ENCODE measurements at places on chromosomes 4 and X.
A peak's percentile ranks its signal among the peaks of the same experiment; 100 is the strongest.

DNA sequence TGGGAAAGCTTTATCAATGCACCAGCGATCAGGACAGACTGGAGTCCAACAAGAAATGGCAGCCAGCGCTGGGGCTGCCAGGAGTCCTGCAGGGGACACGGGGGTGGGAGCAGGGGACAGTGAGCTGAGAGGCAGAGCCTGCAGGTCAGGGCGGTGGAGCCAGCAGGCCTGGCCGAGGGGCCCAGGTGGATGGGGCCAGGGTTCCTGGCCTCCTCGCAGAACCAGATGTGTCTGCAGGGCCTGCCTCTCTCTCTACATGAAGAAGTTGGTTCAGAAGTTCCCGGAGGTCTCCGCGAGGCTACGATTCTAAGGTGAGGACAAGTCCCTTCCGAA lies 63.6 kb downstream of the CPZ start:
- no peak for DNase-seq

DNA sequence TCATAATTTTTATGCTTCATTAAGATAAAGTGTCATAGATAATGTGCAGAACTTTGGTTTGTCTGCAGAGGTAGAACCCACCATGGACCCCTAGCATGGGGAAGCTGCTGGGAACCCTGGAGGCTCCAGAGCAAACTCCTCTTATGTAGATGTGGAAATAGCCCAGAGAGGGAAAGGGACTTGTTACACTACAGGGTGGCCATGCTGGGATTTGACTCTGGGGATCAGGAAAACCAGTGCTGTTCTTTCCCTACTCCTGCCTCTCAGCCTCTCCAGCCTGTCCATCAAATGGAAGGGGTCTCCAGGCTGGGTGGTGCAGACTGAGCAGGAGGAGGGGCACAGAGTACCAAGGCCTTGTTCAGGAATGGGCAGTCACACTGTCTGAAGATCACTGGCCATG lies 54.2 kb downstream of the MSX1 start:
- DNase-seq: no peak

- no peak for DNase-seq
These were observed 63.7 kb upstream of the TLR2 start for GRCh38 chr4:153620352-153620751.

DNA sequence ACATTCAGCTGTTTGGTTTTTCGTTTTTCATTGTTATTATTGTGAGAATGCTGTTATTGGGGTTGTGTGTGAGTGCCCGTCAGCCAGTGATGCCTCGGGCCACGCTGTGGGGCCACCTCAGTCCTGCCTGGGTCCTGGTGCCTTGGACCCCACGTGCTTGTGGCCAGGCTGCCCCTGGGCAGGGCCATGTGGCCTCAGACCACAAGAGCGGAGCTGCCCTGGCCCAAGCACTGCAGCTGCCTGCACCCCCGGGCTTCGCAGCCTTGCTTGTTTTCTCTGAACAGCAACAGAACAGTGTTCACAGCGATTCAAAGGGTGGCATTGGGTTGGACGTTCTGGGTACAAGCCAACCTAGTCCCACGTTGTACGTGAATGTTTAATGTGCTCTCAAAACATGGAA lies 56.9 kb downstream of the CPLX1 start:
- DNase-seq: no peak

DNA sequence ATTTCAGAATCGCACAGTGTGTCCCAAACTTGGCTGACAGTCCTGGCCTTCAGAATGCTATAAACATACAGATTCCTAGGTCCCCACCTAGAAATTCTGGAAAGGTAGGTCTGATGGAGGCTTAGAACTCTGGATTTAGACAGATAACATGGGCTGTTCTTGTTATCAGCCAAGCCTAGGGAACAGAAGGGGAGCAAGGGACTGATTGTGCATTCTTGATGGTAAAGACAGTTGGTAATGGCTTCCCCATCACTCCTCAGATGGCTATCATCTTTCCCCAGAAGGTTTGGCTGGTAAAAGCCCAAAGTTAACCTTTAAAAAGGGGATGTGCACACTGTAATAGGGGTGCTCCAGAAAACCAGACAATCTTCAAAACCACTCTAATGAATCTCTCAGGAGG lies 35.7 kb downstream of the DIPK2B start:
- no peak for DNase-seq

GRCh38 chrX:14065800-14066199 lies 36.1 kb upstream of the GEMIN8 start:
- no peak for DNase-seq

- DNase-seq: no peak
These were observed 17.9 kb downstream of the CNOT6L start for GRCh38 chr4:77801260-77801608.

GRCh38 chrX:94612140-94612539 lies 938.1 kb downstream of the FAM133A start:
- no peak for DNase-seq

DNA sequence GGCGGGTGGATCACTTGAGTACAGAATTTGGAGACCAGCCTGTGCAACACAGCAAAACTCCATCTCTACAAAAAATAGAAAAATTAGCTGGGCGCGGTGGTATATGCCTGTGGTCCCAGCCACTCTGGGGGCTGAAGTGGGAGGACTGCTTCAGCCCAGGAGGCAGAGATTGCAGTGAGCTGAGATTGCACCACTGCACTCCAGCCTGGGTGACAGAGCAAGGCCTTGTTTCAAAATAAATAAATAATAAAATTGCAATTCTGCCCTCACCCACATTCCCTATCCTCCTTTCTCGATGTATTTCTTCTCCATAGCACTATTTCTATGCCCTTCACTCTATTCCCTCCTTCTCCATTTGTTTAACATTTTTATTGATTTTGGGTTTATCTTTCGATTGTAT lies 8.7 kb upstream of the SLAIN2 start:
- no peak for DNase-seq

DNA sequence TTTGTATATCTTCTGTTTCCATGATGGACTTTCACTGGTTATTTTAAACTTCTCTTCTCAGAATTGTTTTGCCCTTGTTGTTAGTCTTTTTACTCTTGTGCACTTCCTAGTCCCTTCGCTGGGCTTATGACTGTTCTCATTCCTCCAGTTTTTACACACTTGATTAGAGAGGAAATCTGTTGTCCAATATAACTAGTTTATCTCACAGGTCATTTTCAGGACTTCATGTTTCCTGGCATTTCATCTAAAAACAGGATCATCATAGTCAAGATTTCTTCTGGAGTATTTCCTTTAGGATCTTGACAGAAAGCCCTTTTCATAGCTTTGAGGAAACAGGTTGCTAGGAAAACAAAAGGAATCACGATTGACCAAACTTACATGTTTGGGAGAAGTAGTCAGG lies 3.0 kb downstream of the FNIP2 start:
- DNase-seq: no peak

GRCh38 chrX:123906557-123907316 lies 46.9 kb downstream of the XIAP start:
- no peak for DNase-seq

DNA sequence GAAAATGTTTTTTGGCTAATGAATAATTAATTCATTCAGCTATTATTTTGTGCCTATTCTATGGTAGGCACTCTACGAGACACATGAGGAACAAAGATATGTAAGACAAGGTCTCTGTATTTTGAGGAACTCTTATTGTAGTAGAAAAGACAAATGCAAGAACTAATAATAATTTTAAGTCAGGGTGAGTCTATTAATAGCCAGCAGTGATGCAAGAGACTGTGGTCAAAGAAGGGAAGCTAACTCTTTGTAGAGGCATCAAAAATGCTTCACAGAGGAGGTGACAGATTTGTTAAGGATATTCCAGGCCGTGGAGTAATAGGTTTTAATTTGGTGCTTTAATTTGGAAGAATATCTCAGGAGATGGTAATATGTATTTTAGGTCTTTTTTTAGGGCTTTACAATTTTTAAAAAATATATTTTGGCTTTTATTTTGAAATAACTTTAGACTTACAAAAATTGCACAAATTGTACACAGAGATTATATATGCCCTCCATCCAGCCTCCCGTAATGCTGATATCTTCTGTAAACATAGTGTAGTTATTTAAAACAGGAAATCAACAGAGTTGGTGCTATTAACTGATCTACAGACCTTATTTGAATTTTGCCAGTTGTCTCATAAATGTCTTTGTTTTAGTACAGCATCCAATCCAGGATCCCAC lies 48.1 kb downstream of the DCLK2 start:
- DNase-seq: no peak

DNA sequence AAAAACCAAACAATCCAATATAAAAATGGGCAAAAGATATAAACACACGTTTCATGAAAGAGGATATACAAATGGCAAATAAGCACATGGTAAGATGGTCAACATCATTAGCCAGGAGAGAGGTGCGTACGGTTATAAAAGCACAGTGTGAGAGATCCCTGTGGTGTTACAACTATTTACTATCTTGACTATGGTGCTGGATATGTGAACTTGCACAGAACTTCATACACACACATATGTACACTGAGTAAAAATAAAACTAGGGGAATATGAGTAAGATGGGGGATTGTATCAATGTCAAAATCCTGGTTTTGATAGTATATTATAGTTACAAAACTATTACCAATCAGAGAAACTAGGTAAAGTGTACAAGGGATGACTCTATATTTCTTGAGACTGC lies 8.4 kb downstream of the FBXO8 start:
- no peak for DNase-seq

DNA sequence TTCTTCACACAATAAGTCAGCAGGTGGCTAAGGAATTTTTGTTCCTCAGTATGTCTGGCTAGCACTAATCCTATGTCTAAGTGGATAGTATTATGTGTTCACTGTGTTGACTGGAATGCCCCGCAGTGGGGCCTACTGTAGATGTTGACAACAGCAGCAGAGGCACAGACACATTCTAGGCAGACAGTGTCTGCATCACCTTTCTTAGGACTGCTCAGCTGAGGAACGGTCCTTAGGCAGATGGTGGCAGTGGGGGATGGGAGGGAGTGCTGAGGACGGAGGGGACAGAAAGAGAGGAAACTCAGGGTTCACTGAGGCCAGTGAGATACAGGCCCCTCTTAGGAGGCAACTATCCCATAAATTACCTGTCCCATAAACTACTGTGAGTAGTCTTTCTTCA lies 44.6 kb upstream of the LEF1 start:
- DNase-seq: no peak

DNA sequence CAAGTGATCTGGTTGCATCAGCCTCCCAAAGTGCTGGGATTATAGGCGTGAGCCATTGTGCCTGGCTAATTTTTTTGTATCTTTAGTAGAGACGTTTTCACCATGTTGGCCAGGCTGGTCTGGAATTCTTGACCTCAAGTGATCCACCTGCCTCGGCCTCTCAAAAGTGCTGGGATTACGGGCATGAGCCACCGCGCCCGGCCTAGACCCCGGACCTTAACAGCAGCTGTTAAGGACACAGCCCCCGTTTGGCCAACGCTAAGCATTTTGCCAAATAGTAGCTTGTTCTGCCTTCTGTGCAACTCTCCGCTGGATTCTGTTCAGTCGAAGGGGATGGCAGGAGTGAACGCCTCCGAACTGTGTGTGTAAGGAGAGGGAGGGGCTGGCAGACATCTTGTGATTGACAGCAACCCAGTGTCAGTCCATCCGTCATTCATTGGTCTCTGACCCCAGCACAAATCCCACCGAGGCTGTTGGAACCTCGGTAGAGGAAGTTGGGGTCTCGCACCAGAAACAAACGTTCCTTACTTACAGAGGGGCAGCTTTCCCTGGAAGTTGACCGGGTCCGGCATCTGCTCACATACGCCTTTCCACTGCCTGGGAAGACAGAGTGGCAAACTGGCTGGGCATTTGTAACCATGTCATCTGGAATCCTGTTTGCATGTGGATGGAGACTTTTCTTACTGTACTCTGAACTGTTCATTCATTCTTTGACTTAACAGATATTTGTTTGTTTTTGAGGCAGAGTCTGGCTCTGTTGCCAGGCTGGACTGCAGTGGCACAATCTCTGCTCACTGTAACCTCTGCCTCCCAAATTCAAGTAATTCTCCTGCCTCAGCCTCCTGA lies 69.4 kb downstream of the TRAPPC11 start:
- DNase-seq: no peak

GRCh38 chr4:15469402-15470127 lies at the start of gene CC2D2A:
TSS of gene CC2D2A (plus strand) at chr4:15469882. CDS start at chr4:15475933, 6,051 bp downstream.
- peak; percentile 52 for DNase-seq

DNA sequence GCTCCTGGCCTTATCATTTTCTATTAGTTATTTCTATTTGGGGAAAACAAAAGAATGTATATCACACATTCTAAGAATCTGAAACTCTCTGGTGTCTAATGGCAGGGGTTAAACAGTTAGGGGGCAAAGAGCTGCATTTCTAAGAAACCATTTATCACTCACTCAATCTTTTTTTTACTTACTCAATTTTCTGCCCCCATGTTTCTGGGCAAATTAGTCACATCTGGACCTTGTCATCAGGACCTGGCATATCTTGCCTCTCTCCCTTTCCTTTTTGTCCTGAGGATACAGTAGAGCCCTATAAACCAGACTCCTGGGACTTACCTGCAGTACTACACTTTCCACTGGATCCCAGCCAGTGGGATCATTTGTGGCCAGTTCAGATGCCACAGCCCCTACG lies 89.1 kb downstream of the ANXA3 start:
- DNase-seq: no peak

GRCh38 chr4:76197971-76198410 lies 15.6 kb downstream of the SCARB2 start:
- DNase-seq: no peak

- no peak for DNase-seq
These were observed 203.0 kb upstream of the CNKSR2 start for GRCh38 chrX:21171181-21171580.

DNA sequence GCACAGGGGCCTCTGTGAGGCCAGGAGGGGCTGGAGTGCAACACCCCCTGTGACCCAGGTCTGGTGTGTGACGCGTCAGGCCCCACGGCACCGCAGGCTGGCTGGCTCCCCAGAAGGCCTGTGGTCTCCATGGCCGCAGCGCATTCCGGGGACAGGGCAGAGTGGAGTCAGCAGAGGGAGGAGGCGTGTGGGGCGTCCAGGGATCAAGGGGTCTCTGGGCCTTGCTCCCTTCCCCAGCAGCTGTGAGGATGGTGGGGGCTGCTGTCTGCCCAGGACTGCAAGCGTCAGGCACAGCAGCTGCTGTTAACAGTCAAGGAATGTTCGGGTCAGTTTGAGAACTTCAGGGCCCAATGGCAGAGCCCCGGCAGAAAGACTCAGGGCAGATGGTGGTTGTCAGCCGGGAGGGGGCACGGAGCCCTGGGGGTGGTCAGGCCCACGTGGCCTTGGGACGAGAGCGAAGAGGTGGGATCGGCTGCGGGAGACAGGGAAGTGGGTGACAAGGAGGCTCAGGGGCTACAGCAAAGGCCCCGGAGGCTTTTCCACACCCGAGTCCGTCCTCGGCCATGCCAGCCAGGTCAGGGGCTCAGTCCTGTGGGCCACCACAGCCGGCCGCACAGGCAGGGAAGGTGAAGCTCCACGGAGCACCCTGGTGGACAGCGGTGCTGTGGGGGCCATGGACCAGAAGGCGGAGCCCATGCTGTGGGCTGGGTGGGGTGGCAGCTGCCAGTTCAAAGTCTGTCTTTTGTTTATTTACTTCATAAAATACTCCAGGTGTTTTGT lies 18.3 kb downstream of the PCGF3 start:
- DNase-seq: no peak

GRCh38 chrX:48938721-48939425 lies 18.5 kb downstream of the OTUD5 start:
- no peak for DNase-seq

- no peak for DNase-seq
These were observed 146.1 kb downstream of the DCTD start for GRCh38 chr4:182770996-182771514.

GRCh38 chr4:139745111-139745639 lies 79.6 kb downstream of the MGST2 start:
- no peak for DNase-seq
